ENCODE measurements at places on chromosomes 2 and 18.
A peak's percentile ranks its signal among the peaks of the same experiment; 100 is the strongest.

- no peak for DNase-seq
Observed at GRCh38 chr2:228938629-228939028, 332.5 kb downstream of the PID1 start.

DNA sequence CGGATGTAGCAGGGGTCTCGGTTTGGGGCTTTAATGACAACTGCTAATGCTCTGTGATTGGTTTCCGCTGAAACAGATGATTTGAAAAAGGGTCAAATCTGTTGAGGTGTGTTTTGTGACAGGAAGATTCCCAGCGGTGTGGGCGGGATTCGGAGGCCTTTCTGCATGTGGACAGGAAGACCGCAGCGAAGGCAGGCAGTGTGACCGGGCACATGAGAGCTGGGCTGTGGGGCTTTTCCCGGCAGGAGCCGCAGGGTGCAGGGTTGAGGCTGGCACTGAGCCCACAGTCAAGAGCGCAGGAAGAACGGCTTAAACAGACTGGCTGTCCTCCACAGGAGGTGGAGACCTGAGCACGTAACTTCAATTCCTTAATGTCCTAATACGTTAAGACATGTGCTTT lies 180.0 kb upstream of the TPO start:
- no peak for DNase-seq

- no peak for DNase-seq
Observed at GRCh38 chr2:189797902-189798301, 13.7 kb downstream of the PMS1 start.

GRCh38 chr2:55786280-55786679 lies 92.6 kb upstream of the PNPT1 start:
- DNase-seq = no peak

DNA sequence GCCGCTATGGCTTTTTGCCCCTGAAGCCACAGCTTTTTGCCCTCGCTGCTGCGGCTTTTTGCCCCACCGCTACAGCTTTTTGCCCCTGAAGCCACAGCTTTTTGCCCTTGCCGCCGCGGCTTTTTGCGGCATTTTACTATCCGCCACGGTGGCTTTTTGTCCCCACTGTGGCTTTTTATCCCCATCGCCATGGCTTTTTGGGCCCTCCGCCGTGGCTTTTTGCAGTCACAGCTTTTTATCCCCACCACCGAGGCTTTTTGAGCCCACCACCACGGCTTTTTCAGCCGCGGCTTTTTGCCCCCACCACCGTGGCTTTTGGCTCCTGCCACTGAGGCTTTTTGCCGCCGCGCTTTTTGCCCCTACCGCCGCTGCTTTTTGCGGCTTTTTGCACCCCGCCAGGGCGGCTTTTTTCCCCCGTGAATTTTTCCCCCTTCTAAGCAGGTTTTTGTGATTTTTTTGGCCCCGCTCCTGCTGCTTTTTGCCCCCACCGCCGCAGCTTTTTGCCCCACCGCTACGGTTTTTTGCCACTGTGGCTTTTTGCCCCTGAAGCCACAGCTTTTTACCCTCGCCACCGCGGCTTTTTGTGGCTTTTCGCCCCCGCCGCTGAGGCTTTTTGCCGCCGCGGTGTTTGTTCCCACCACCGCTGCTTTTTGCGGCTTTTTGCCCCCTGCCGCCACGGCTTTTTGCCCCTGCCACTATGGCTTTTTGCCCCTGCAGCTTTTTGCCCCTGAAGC lies 2797.2 kb upstream of the TEKT4 start:
- DNase-seq = no peak

DNA sequence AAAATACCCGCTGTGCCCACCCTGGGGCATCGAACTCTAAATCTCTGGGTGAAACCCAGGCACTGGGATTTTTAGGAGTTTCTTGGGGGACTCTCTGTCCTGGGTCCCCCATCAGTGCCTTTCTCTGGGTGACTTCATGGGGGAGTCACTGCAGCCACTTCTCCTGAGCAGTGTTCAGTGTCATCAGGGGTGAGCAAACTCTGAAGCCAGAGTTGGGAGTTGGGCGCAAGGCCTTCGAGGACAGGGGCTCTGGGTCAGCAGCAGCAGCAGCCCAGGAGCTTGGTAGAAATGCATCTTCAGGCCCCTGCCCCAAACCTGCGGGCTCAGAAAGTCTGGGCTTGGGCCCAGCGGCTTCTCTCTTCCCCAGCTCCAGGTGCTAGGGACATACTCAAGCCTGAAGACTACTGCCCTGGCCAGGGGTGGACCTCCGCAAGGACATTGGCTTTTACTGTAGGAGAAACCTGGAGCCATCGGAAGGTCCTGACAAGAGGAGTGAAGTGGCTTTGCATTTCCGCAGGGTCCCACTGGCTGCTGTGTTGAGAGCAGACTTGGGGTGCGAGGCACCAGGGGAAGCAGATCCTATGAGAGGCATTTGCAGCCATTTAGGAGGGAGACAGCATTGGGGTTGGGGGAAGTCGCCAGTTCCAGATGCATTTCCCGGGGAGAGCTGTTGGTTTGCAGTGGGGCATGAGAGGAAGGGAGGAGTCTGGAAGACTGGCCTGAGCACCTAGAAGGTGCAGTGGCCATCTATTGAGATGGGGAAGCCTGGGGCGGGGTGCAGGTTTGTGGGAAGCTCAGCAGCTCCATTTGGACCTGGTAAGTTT lies 51.5 kb upstream of the FAHD2A start:
- DNase-seq = no peak

GRCh38 chr18:74489676-74490075 lies 6.5 kb upstream of the CNDP2 start:
- no peak for DNase-seq

- DNase-seq = no peak
Observed at GRCh38 chr2:150997702-150998440, 263.8 kb downstream of the RBM43 start.

GRCh38 chr2:217247476-217247875 lies 387.6 kb upstream of the TNP1 start:
- no peak for DNase-seq

- DNase-seq = no peak
Observed at GRCh38 chr2:236698016-236698627, 128.5 kb downstream of the ACKR3 start.

DNA sequence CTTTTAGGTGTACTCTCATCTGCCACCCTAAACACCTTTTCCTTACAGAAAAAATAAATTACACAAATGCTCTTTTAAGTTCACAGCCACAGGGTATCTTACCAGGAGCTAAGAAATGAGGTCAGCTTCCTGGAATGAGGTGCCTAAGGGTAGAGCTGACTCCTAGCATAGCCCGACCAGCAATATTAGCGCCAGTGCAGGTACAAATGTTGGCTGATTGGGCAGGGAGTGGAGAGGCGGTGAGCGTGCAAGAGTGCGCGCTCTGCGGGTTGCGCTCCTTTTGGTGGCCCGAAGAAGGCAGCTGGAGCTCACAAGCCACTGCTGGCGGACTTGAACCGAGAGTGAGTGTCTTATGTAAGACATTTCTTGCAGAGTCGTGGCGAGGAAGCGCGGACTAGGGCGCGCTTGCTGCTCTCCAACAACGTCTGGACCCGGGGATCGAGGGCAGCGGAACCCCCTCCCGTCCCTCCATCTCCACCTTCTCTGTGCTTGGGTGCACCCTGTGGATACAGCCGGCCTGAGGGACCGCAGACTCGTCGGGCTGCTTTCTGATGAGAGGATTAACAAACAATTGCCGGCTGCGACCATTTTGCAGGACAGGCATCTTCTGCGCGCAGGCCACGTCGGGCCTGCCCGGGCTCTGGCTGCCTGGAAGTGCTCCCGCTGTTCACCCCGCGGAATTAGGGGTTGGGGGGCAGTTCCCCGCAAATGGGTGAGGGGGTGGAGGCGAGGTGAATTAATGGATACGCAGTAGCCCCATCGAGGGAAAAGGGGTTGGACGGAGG lies 17.3 kb downstream of the BOLA3 start:
- no peak for DNase-seq

- no peak for DNase-seq
Observed at GRCh38 chr2:71261534-71261933, 34.6 kb upstream of the PAIP2B start.

DNA sequence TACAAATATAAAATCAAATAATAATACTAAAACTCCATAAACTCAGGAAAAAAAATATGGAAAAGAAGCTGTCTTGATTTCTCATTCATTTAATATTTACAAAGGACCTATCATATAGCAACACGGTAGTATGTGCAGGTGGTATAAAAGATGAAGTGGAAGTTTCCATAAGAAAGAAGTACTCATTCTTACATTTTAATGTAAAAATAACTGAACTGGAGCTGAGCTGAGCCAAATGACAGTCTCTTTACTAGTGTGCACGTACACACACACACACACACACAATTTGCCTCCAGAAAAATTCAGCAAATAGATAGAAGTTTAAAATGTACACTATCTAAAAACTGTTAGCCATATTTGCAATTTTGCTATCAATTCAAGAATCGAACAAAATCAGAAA lies 54.1 kb downstream of the ASXL2 start:
- DNase-seq = no peak

- DNase-seq = no peak
Observed at GRCh38 chr2:21836719-21837118, 713.0 kb downstream of the TDRD15 start.

GRCh38 chr2:317501-318424 lies 29.9 kb upstream of the ALKAL2 start:
- DNase-seq = no peak

DNA sequence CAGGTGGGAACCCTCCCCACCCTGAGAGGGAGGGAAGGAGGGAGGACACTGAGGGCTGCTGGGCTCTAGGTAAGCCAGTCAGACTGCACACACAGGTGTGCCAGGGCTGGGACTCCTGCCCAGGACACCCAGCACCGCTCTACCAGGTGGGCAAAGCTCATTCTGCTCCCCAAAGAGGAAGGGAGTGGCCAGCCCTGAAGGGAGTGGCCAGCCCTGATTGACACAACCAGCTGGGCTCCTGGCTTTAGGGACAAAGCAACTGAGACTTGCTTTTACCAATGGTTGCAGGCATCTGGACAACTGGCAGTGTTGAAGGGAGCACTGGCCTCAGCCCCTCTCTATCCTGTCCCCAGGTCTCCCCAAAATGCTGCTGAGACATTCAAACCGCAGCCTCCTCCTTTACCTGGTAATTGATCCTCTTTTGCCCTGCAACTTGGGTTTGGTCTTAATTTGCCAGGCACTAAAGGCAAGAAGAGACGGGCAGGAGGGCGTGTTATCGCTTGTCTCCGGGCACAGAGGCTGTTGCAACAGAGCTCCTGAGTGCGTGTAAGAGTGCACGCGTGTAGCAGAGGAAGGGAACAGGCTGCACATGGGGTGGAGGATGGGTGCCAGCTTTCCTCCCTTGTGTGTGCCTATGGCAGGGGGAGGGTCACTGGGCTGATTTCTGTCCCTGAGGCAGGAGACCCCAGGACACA lies 14.5 kb upstream of the FOSL2 start:
- DNase-seq = peak; percentile 4

DNA sequence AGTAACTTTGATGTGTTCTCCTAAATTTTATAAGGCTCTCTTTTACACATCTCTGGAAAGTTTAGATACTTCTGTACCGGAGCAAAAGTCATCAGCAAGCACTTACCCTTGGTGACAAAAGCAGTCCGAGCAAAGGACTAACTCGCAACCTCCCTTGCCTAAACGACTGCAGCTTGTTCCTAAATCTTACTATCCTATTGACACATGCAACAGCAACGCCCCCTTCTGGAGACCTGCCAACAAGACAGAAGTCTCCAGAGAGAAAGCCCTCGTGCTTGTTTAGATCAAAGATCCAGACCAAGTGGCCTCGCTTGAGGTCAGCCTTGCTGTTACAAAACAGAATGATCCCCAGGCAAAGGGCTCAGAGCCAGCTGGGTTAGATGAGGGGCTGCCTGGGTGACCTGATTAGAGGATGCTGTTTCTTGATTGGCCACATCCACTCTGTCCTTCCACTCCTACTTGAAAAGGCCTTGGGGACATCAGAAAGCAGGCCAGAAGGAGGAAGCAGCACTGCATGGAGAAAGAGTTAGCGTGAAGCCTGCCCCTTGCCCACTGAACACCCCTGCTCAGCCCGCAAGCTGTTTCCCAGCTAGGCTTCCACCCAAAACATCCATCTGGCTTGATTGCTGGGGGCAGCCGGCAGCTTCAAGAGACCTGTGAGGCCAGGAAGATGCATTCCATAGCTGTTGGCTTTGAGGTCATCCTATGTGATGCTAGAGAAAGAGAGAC lies 94.3 kb downstream of the HNRNPLL start:
- DNase-seq = peak; percentile 82

GRCh38 chr2:160484859-160485520 lies 8.6 kb downstream of the RBMS1 start:
- no peak for DNase-seq

- DNase-seq = no peak
Observed at GRCh38 chr2:169069341-169069740, at the start of gene DHRS9. Gene DHRS9 (plus strand): TSS chr2:169069563. CDS start chr2:169081582, 12,019 bp downstream.

GRCh38 chr2:27920148-27920885 lies 29.8 kb downstream of the BABAM2 start:
- no peak for DNase-seq

DNA sequence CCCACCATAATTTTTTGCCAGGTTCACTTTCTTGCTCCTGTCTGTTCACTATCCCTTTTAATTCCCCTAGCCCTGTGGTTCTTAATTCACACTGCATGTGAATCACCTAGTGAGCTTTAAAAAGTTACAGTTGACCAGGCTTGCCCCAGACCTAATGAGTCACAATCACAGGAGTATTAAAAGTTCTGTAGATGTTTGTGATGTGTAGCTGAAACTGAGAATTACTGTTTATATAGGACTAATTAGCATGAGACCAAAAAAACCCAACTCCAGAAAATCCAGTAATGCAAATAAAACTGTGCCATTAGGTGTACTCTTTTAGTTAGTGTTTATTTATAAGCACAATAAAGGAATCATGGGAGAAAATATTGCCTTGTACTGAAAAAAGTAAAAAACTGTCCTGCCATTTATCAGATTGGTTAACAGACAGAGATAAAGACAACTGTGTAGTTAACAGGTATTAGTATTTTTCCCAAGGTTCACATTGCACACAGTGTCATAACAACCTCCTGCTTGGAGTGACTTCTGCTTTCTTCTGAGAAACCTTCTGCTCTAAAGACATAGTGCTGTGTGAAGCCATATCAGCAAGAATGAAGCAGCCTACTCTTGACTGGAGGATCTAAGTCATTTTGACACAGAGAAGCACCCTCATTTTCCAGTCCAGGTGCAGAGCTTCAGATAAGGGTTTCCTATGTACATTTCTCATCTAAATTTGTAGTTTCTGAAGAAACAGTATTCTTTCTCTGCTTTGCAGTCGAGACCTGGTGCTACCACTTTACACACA lies 39.0 kb downstream of the VAPA start:
- DNase-seq = no peak

DNA sequence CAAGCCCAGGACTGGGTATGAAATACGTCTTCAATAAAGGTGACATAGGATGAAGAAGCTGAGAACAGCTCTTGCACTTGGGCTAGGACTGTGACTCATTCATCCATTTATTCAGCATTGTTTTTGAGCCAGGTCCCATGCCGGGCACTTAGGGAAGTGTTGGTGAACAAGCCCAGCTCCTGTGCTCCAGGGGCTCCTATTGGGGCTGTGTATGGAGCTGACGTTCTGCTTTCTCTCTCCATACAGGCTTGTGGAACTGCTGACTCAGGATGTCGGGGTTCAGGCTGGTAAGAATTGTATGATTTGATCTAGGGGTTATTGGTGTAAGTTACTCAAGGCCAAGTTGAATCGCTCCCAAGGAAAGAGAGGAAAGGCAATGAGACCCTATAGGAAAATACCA lies 24.0 kb downstream of the MYO7B start:
- DNase-seq = no peak
